Pulmonary artery endothelial cell (primary cell): ENCODE measurements at places on chromosomes 3 and 15. TPM values are rescaled to one million over a fixed set of nuclear protein-coding genes. Genes with fewer than 3 reads are reported as not detected.

DNA sequence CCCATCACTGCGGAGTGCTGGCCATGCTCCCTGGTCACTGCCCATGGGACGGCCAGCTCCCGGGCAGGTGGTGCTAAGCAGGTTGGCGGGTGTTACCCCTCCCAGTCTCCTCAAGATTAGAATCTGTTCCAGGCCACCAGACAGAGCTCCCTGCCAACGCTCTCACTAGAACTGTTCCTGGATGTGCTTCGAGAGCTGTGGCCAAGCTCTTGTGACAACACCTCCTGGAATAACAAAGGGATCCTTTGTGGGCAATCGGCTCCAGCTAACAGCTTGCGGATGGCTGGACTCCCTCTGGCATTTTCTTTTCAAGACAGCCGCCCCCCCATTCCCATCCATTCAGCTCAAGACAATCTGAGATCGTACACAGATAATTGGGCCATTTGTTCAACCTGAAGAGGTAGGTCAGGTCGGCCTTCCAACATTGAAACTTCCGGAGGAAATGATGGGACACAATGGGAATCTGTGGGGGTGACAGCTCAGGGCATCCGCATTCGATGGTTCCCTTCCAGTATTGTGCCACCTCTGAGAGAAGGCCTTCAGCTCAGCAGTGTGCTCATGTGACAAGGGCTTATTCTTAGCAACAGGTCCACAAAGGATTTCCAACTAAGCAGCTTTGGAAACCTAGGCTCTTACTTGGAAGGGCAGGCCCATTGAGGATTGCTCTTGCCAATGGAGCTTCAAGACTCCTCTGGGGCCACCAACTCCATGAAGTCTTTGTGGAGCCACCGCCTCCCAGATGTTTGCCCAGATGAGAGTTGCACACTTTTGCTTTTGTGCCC is 11.6 kb upstream of the EPHB3 start:
- DNase-seq: no peak

DNA sequence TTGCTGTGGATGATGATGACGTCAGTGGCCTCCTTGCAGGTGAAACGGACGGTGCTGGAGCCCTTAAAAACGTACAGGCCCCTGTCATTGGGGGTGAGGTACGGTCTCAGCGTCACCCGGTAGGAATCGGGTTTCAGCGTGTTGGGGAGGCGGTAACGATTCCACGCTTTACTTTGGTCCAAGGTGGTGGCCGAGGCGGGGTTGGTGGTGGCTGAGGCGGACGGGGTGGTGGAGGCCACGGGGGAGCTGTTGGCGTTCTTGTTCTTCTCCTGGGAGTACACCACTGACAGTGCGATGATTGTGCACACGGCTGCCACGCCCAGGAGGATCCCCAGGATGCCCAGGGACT is 8.5 kb downstream of the ANPEP start:
- DNase-seq: no peak

DNA sequence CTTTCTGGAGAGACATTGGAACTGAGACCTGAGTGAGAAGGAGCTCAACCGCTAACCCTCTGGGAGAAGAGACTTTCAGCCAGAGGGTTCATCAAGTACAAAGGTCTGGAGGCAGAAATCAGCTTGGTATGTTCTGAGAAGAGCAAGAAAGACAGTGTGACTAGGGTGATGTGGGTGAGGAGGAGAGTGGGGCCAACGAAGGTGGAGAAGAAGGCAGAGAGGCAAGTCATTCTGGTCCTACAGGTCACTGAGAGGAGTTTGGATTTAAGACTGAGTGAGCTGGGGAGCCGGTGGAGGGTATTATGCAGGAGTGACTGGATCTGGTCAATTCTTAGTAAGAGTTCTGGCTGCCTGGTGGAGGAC is 12.2 kb downstream of the XIRP1 start:
- DNase-seq: no peak

The SLC9A9 gene
- 2.3 and 4.2 TPM in 2 replicates for total RNA-seq

The SNX4 gene
- total RNA-seq: 35.2 and 44.3 TPM in 2 replicates
